Smooth muscle cell of bladder (primary cell): ENCODE measurements at places on chromosomes 7 and 10. TPM values are rescaled to one million over a fixed set of nuclear protein-coding genes. Genes with fewer than 3 reads are reported as not detected.

The TMEM139 gene
- total RNA-seq, result not detected in 2 replicates

The NEUROG3 gene
- not detected in 2 replicates for total RNA-seq

The SORCS1 gene
- 0.14 and 0.18 TPM in 2 replicates for total RNA-seq

The HACD1 gene
- total RNA-seq, result 24.7 and 41.5 TPM in 2 replicates

The HTR5A gene
- total RNA-seq, result not detected in 2 replicates

The GHRHR gene
- not detected in 2 replicates for total RNA-seq

The NME8 gene
- total RNA-seq, result not detected in 2 replicates

The C10orf62 gene
- total RNA-seq, result 0.14 TPM in 1 of 2 replicates, not detected in the other

The MYPN gene
- 0.09 and 0.14 TPM in 2 replicates for total RNA-seq

The ITGB8 gene
- 47.1 and 96.9 TPM in 2 replicates for total RNA-seq

The CREB5 gene
- 2.9 and 5.8 TPM in 2 replicates for total RNA-seq

The MBL2 gene
- total RNA-seq, result not detected in 2 replicates

The ZNF804B gene
- total RNA-seq, result not detected in 2 replicates

The EGR2 gene
- 0.14 and 0.46 TPM in 2 replicates for total RNA-seq

The AEBP1 gene
- total RNA-seq, result 15.5 and 53.1 TPM in 2 replicates

The TNPO3 gene
- total RNA-seq, result 46.9 and 56.4 TPM in 2 replicates

The TRIM56 gene
- 21.6 and 22.3 TPM in 2 replicates for total RNA-seq

The PIP gene
- total RNA-seq, result not detected in 2 replicates

The SPDYE6 gene
- total RNA-seq, result not detected in 2 replicates

The RBP4 gene
- 0.37 TPM in 1 of 2 replicates, not detected in the other for total RNA-seq

The AOAH gene
- total RNA-seq, result not detected in 2 replicates

The VENTX gene
- not detected in 2 replicates for total RNA-seq

The SAP25 gene
- total RNA-seq, result not detected in 2 replicates

The FBXL13 gene
- total RNA-seq, result 2.3 and 3.1 TPM in 2 replicates

The PNLIPRP3 gene
- total RNA-seq, result 0.09 TPM in 1 of 2 replicates, not detected in the other

The CARD11 gene
- 0.43 and 0.55 TPM in 2 replicates for total RNA-seq

The ZNF775 gene
- total RNA-seq, result 4.8 and 6.7 TPM in 2 replicates

The STEAP1B gene
- 4.6 and 6.9 TPM in 2 replicates for total RNA-seq

The HOXA2 gene
- 0.18 and 0.28 TPM in 2 replicates for total RNA-seq

The PRR15 gene
- total RNA-seq, result 0.28 and 0.83 TPM in 2 replicates

The CCDC172 gene
- not detected in 2 replicates for total RNA-seq

The AIFM2 gene
- 8.4 and 9.1 TPM in 2 replicates for total RNA-seq

The NKX1-2 gene
- not detected in 2 replicates for total RNA-seq

The PUS7 gene
- 10.4 and 12.8 TPM in 2 replicates for total RNA-seq

The LRRN3 gene
- total RNA-seq, result 0.85 and 2.1 TPM in 2 replicates

The TACC2 gene
- total RNA-seq, result 2.3 and 2.7 TPM in 2 replicates

The POLR3A gene
- total RNA-seq, result 12.5 and 13.0 TPM in 2 replicates

The HOXA13 gene
- 5.7 and 7.9 TPM in 2 replicates for total RNA-seq

The AGAP5 gene
- total RNA-seq, result 2.6 and 4.0 TPM in 2 replicates

The SPDYE2 gene
- not detected in 2 replicates for total RNA-seq

The CACNA2D1 gene
- 90.3 and 108 TPM in 2 replicates for total RNA-seq

The FGFBP3 gene
- total RNA-seq, result 0.28 TPM in 2 replicates

The SHH gene
- not detected in 2 replicates for total RNA-seq

The SPDYE9 gene
- not detected in 2 replicates for total RNA-seq

The EPHB6 gene
- total RNA-seq, result 0.65 and 2.6 TPM in 2 replicates

The EXOC4 gene
- 110 and 137 TPM in 2 replicates for total RNA-seq

The ANKRD26 gene
- 8.5 and 8.7 TPM in 2 replicates for total RNA-seq

The NCF1 gene
- total RNA-seq, result under 0.01 and 0.09 TPM in 2 replicates

The UFSP1 gene
- 4.1 and 6.7 TPM in 2 replicates for total RNA-seq

The NAT16 gene
- not detected in 2 replicates for total RNA-seq

The CNNM1 gene
- total RNA-seq, result 0.09 and 0.14 TPM in 2 replicates

The CCDC136 gene
- total RNA-seq, result 8.5 and 8.7 TPM in 2 replicates

The EMX2 gene
- not detected in 2 replicates for total RNA-seq

The GBX1 gene
- not detected in 2 replicates for total RNA-seq

The DEPP1 gene
- 9.4 and 22.6 TPM in 2 replicates for total RNA-seq

The IKZF1 gene
- not detected in 2 replicates for total RNA-seq

The CYP26C1 gene
- under 0.01 TPM in 2 replicates for total RNA-seq

The IGFBP1 gene
- total RNA-seq, result 0.14 TPM in 1 of 2 replicates, not detected in the other

The ATG9B gene
- total RNA-seq, result 0.37 TPM in 1 of 2 replicates, not detected in the other
